Activated T-helper 1 cell treated with anti-CD3 and anti-CD28 coated beads, Interleukin-12 subunit alpha, Interleukin-12 subunit beta, Interleukin-2, Interleukin-4 antibody, amounts not matched to agents 30 ng/mL and 10 ng/mL and 1 ng/mL, durations not matched to agents 14 hours and 24 hours and 36 hours (primary cell): ENCODE measurements at places on chromosomes 4 and X. TPM values are rescaled to one million over a fixed set of nuclear protein-coding genes. Genes with fewer than 3 reads are reported as not detected.

Gene ADGRL3
- not detected in 2 replicates for total RNA-seq

- no peak overlapping the region for H3K27ac ChIP-seq
- peaks cover 2% of the 10 kb centered on the region for H3K27me3 ChIP-seq
- no peaks in the 10 kb centered on the region for H3K4me1 ChIP-seq
These were observed 14.2 kb upstream of the CCDC149 start for GRCh38 chr4:24927049-24927448.

Gene PRKG2
- total RNA-seq = 0.10 and 0.20 TPM in 2 replicates

Gene PRRG1
- not detected in 2 replicates for total RNA-seq

DNA sequence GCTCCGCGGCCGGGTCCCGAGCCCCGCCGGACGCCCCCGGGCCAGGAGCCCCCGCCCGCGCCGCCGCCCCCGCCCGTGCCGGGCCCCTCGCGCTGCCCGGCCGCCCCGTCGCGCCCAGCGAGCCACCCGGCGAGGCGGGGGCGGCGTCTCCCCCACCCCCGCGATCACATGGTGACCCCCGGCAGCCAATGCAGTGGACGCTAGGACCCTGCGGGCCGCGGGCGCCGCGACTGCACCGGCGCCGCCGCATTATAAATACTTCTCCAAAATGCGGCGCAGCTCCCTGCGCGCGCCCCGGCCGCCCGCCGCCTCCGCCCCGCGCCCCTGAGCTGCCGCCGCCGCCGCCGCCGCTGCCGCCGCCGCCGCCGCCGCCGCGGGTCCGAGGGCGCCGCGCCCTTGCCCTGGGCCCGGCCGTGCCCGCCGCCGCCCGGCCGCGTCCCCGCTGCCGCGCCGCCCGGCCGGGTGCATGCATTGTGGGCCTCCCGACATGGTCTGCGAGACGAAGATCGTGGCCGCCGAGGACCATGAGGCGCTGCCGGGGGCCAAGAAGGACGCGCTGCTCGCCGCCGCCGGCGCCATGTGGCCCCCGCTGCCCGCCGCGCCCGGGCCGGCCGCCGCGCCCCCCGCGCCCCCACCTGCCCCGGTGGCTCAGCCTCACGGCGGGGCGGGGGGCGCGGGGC, at the start of gene NAT8L:
Gene NAT8L, plus strand, starts transcription at position 282 of the 680 bp plus-strand sequence. Its CDS starts 185 bp downstream, at position 467.
- H3K36me3 ChIP-seq = no peaks in the 10 kb centered on the region
- peak within 1 kb of the TSS; percentile 37 for H3K4me3 ChIP-seq
- no peaks in the 10 kb centered on the region for H3K4me1 ChIP-seq
- no peak within 1 kb of the TSS for H3K27ac ChIP-seq
- no peak for DNase-seq

- H3K27me3 ChIP-seq = no peaks in the 10 kb centered on the region
- DNase-seq = no peak
- peaks cover 9% of the 10 kb centered on the region for H3K36me3 ChIP-seq
- no peak overlapping the region for H3K27ac ChIP-seq
- no peak overlapping the region for H3K4me3 ChIP-seq
These were observed 205.7 kb downstream of the CAMK2D start for GRCh38 chr4:113555868-113556267.

GRCh38 chr4:79042079-79042674, 102.9 kb upstream of the PAQR3 start:
- peaks cover 2% of the 10 kb centered on the region for H3K27me3 ChIP-seq
- H3K27ac ChIP-seq = no peak overlapping the region
- no peaks in the 10 kb centered on the region for H3K4me1 ChIP-seq
- H3K36me3 ChIP-seq = no peaks in the 10 kb centered on the region
- no peak for DNase-seq
- H3K4me3 ChIP-seq = no peak overlapping the region

DNA sequence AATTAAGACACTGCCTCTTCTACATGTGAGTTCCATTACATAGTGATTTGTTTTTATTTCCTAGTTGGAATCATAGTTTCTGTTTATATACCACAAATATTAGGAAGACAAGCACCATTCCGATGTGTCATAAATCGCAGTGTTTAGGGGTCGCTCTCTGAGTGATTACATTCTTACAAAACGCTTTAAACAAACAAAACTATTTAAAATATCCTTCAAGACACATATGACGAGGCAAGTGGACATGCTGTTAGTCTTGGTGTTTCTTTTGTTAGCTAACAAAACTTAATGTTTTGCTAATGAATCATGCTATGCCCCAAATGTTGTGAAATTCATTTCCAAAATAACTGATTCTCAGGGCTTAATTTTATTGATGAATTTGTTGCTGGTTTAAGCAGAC, 1219.3 kb upstream of the PRKX start:
- H3K36me3 ChIP-seq = no peaks in the 10 kb centered on the region
- H3K27me3 ChIP-seq = no peaks in the 10 kb centered on the region
- no peak for DNase-seq
- no peaks in the 10 kb centered on the region for H3K4me1 ChIP-seq
- H3K4me3 ChIP-seq = no peak overlapping the region
- no peak overlapping the region for H3K27ac ChIP-seq

- no peak for DNase-seq
- peaks cover 44% of the 10 kb centered on the region for H3K27me3 ChIP-seq
- no peak overlapping the region for H3K4me3 ChIP-seq
- no peak overlapping the region for H3K27ac ChIP-seq
- H3K36me3 ChIP-seq = peaks cover 4% of the 10 kb centered on the region
These were observed 1.4 kb upstream of the ADGRL3 start for GRCh38 chr4:61198686-61199085.

Gene SPANXD
- not detected in 2 replicates for total RNA-seq

DNA sequence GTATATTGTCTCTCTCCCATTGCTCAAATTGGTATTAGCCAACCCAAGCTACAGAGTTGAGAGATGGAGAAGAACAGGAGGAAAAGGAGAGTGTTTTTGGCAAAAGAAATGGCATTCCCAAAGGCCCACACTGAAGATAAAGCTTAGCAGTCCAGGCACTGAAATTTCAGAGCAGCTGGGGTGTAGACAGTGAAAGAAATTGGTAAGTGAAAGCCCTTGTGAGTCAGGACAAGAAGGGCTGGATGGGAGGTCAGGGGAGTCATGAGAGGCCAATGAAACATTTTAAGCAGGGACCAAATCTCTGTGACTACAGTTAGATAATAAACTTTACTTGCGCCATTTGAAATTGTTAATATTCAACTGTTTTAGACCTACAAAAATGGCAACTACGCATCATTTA, 177.7 kb downstream of the ADAMTS3 start:
- no peaks in the 10 kb centered on the region for H3K27me3 ChIP-seq
- H3K4me1 ChIP-seq = no peaks in the 10 kb centered on the region
- no peak overlapping the region for H3K27ac ChIP-seq
- no peak overlapping the region for H3K4me3 ChIP-seq
- DNase-seq = no peak
- no peaks in the 10 kb centered on the region for H3K36me3 ChIP-seq

Gene USP26
- not detected in 2 replicates for total RNA-seq

Gene CFAP99
- total RNA-seq = not detected in 2 replicates

DNA sequence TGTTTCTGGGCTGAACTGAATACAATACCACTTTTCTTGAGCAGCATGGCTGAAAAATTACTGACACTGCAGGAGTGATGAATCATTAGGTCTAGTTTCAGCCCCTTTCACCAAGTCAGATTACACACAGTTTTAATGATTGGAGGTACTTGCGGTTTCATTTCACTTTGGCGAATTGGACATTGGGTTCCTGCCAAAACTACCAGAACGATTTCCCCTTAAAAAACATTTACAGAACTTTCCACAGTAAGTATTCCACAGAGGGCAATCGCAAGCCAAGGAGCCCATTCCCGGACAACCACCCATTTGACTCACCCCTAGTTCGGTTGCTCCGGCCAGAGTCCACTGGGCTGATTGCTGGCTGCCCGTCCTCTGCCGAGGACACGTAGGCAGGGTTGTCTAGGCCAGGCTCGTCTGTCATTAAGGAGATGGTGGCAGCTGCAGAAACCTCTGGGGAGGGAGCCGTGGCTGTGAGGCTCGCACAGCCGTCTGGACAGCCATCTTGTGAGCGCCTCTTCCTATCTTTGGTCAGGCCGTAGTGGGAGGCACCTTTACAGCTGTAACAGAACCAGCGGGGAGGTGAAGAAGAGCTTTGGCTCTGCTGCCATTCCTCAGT, 83.5 kb downstream of the LNX1 start:
- no peaks in the 10 kb centered on the region for H3K36me3 ChIP-seq
- no peak overlapping the region for H3K27ac ChIP-seq
- DNase-seq = no peak
- no peak overlapping the region for H3K4me3 ChIP-seq
- H3K27me3 ChIP-seq = peaks cover 1% of the 10 kb centered on the region

DNA sequence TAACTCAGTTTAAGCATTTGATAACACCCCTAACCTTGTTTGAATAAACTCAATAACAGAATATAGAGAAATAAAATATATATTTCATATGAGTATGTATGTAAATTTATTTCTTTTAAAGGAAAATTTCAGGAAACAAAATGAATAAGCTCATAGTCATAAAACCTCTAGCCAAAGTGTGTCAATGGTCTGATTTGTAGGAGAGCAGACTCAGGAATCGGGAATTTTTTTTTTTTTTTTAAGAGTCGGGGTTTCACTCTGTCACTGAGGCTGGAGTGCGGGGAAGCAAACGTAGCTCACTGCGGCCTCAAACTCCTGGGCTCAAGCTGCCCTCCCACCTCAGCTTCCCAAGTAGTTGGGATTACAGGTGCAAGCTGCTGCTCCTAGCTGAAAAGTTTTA, 2.4 kb downstream of the PKD2 start:
- peaks cover 54% of the 10 kb centered on the region for H3K4me1 ChIP-seq
- H3K27me3 ChIP-seq = peaks cover 10% of the 10 kb centered on the region
- DNase-seq = no peak

Gene MMRN1
- total RNA-seq = not detected in 2 replicates
